ENCODE measurements at places on chromosomes 12 and 14. TPM values are rescaled to one million over a fixed set of nuclear protein-coding genes. Genes with fewer than 3 reads are reported as not detected.

The FOXN4 gene
- total RNA-seq, result not detected

The RNASE1 gene
- total RNA-seq, result 7.7 TPM

The CAPS2 gene
- 4.0 TPM for total RNA-seq

The DTX3 gene
- total RNA-seq, result not detected

The CLEC1B gene
- total RNA-seq, result not detected

The JAG2 gene
- 10.6 TPM for total RNA-seq

The CIROP gene
- not detected for total RNA-seq

The ACSM4 gene
- total RNA-seq, result not detected

The TROAP gene
- 71.4 TPM for total RNA-seq

The SLC5A8 gene
- not detected for total RNA-seq

The TAS2R19 gene
- total RNA-seq, result 1.6 TPM

Measured in HT-29 (cell line).